ENCODE measurements at places on chromosomes 2 and 18. TPM values are rescaled to one million over a fixed set of nuclear protein-coding genes. Genes with fewer than 3 reads are reported as not detected.

Gene PROKR1
- polyA plus RNA-seq, result not detected

Gene UBR3
- 10.3 TPM for polyA plus RNA-seq

Gene GEN1
- 3.6 TPM for polyA plus RNA-seq

Gene FBLN7
- polyA plus RNA-seq, result not detected

Gene CGREF1
- polyA plus RNA-seq, result not detected

Gene CCDC74B
- 1.6 TPM for polyA plus RNA-seq

DNA sequence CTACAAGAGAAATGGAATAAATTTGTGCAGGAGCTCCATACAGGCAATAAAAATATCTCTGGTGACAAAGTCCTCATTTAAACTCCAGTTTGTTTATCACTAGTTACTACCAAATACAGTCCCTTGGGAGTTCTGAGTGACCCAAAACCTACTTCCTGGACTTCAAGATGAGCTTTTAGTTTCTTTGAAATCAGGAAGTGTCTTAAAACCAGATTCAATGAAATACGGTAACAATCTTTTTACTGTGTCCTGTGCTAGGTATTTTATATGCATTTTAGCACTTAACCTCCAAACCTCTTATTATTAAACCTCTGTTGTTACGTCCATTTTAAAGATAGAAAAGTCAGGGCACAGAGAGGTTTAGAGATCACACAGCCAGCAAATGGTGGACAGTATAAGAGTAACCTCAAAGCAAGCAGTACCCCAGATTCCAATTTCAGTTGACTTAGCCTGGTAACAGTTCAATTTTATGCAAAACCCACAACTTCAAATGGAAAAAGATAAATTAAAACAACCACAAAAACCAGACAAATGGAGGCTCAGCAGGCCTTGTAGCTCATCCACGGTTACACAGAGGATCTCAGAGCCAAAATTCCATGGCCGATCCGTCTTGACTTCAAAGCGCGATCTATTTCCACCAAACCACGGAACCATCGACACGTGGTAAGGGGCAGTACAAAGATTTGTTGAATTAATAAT, 1.3 kb upstream of the KCMF1 start:
- peak; percentile 55 for DNase-seq

DNA sequence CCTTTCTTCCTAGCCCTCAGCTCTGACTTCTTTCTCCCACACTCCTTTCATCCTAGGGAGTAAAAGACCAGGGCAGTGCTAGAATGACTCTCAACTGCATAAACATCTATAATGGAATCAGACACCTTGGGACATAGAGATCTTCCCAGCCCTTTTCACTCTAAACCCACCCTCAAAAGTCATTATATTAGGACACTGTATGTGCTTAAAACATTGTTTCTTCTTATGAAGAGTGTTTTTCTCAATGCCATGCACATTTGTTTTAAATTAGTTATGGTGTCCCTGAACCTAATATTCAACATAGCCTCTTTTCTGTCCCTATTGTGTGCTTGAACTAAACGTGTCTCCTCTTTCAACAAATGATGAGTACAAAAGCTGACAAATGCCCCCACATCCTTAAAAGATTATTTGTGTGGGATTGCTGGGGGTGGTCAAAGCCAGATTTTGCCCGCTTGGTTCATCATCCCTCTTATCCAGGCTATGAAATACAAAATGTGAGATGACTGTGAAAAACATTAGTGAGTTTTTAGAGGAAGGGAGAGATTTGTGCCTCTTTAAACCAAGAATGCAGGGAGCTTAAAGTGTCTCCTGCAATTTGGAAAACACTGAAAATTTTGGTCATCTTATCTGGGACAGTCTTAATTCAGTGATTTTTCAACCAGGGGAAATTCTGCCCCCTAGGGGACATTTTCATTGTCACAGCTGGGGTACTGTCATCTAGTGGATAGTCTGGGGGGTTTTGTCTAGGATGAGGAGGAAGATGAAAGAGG, 29.0 kb downstream of the SERPINB5 start:
- no peak for DNase-seq

- DNase-seq, result no peak
Observed at GRCh38 chr2:236264256-236264655, at the start of gene ASB18. TSS of gene ASB18 (minus strand) at chr2:236264406. CDS start at chr2:236264345, 61 bp downstream.

GRCh38 chr2:191927319-191927867, 80.5 kb upstream of the CAVIN2 start:
- DNase-seq, result peak; percentile 84

GRCh38 chr2:107242811-107243210, 356.8 kb upstream of the ST6GAL2 start:
- DNase-seq, result no peak

DNA sequence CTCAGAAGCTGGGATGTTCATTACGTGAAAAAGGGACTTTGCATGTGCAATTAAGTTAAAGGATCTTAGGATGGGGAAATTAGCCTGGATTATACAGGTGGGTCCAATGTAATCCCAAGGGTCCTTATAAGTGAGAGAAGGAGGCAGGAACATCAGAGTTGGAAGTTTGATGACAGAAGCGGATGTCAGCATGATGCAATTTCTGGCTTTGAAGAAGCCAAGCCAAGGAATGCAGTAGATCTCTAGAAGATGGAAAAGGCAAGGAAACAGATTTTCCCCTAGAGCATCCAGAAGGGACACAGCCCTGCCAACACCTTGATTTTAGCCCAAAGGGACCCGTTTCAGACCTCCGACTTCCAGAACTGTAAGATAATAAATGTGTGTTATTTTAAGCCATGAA, 136.4 kb downstream of the LNPK start:
- DNase-seq, result no peak

DNA sequence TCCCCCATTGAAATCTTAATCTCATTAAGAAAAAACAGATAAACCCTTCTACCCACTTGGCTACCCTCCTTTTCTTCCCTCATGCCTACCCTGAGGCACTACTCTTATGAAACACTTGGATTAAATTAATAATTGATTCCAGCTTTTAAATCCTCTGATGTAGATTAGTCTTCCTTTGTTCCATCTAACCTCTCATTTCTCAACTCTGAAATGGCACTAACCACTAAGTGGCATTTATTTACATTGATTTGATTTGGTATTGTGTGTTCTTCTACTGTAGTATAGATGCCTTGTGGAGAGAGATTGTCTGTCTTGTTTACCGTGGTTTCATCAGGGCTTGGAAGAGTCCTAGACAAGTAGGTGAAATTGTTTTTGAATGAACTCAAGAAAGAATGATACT, 26.7 kb downstream of the ITGA4 start:
- no peak for DNase-seq

Data from sigmoid colon (tissue), 7 donors.